ENCODE measurements at places on chromosomes 5 and 9. TPM values are rescaled to one million over a fixed set of nuclear protein-coding genes. Genes with fewer than 3 reads are reported as not detected.

The LURAP1L gene
- not detected for total RNA-seq

The IL13 gene
- 231 TPM for total RNA-seq

The AFAP1L1 gene
- not detected for total RNA-seq

The LMX1B gene
- not detected for total RNA-seq

The FOXD4 gene
- total RNA-seq: not detected

The KCTD16 gene
- total RNA-seq: not detected

GRCh38 chr9:106298997-106299396 lies 564.0 kb upstream of the ZNF462 start:
- DNase-seq: no peak

- peak; percentile 71 for DNase-seq
Measured at GRCh38 chr9:68780720-68781119, 75.7 kb downstream of the PIP5K1B start.

DNA sequence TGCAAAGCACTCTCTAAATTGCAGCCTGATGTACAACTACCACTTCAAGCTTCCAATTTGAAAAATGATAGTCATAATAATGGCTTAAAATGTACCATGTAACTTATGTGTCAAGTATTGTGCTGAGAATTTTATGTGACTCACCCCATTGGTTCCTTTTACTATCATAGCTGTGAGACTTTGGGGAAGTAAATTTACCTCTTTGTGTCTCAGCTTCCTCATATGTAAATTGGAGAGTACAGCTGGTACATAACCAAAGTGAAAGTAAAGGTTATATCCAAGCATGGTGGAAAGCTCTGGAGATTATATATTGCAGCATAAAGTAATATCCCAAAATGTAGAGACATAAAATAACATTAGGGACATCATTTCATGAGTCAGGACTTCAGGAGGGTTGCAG lies 2200.4 kb upstream of the C9orf72 start:
- no peak for DNase-seq

DNA sequence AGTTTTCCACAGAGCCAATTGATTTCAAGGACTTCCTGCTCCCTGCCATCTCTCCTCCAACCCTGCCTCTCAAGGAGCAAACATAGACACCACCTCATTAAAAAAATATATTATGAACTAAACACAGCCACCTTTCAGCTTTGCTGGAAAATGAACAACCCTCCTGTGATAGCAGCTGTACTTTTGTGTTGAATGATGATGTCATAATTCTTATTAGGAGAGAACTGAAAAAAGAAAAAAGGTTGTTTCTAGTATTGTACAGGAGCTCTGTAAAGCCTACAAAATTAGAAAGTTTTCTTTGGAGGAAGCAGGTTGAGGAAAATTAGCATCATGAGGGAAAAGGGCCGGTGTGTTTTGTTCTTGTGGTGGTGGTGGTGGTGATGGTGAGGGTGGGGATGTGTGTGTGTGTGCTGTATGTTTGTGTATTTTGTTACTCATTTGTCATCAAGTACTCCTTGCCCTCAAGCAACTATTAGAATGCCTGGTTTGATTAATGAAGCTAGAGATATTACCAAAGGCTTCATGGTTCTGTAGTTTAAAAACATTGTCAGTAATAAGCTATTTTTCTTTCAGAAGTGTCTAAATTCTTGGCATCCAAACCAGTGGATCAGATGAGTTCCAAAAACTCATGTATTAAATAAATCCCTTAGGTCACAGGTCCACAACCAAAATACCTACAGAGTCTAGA lies 405.9 kb downstream of the TLE4 start:
- DNase-seq: no peak

DNA sequence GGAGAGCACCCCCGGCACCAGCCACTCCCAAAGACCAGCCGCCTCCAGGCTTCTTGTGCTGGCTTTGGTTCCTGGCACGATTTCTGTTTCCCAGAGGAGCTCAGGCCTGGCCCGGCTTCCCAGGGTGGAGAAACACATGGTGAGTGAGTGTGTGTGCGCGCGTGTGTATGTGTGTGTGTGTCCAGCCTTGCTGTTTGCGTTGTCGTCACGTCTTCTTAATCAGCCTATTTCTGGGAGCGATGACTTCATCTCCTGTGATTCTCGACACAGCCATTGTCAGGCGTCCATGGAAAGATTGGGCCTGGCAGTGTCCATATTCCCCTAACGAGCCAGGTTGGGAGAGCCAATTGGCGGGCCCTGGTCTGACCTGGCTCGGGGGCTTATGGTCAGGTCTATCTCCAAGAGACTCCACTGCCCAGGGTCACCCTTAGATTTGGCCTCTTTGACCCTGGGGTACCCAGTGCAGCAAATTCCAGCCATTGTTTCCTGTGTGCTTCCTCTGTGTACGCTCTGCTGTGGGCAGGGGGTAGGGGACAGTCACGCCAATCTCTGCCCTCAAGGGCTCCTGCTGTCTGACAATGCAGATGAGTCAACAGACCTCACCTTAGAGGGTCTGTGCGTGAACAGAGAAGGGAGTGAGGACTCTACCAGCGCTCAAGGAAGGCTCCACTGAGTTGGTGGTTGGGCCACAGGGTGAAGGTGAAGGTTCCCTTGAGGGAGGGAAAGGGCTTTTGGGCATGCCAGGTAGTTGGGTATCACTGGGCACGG lies 73.8 kb downstream of the DAB2IP start:
- no peak for DNase-seq

DNA sequence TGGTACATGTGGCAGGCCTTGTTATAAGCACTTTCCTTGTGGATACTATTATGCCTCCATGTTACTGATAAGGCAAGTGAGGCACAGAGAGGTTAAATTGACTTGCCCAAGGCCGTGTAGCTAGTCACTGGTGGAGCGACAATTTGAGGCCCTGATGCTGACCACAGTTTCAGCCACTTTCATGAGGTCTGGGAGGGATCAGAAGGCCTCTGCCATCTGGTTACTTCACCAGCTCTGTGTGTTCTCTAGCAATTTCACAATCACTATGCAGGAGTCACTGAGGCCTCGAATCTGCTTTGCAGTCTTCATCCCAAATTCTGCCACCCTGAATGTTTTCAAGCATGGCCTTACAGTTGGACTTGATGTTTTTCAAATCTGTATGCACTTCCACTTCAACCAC lies 9.1 kb downstream of the LRRC70 start:
- DNase-seq: no peak

DNA sequence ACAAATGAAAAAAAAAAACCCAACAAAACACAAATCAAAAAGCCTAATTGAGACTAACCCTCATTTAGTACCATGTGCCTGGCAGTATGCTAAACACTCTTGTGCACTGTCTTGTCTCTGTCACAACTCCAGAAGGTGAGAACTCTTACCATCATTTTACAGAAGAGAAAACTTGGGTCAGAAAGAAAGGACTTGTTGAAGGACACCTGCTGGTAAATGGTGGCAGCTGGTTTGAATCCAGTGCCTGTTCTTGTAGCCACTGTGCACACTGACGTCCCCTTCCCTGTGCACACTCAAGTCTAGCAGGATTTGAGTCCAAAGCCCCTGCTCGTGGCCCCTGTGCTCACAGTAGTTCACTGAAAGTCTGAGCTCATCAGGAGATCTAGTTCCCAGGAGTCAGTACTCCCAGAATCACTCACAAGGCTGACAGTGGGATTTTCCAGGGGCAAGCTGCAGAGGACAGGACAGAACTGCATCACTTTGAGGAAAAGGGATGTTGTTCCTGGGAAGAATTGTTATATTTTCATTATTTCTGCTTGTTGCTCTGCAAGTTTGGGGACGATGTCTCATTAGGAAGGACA lies 43.0 kb upstream of the HSD17B4 start:
- peak; percentile 68 for DNase-seq

- DNase-seq: no peak
Measured at GRCh38 chr5:38369692-38370091, 111.3 kb downstream of the EGFLAM start.

DNA sequence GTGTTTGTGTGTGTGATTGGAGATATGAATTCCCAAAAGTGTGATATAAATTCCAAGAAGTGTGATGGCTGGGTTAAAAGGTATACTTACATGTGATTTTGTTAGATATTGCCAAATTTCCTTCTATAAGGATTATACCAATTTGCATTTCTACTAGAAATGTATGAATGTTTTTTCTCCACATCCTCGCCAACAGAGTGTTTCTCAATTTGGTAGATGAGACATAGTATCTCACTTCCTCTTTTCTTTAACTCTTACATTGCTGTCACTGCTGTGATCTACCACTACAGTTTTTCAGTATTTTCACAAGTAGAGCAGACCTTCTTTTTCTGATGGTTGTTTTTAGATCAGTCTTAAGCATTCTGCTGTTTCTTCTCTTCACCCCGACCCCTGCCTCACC lies 111.3 kb downstream of the FER start:
- no peak for DNase-seq

DNA sequence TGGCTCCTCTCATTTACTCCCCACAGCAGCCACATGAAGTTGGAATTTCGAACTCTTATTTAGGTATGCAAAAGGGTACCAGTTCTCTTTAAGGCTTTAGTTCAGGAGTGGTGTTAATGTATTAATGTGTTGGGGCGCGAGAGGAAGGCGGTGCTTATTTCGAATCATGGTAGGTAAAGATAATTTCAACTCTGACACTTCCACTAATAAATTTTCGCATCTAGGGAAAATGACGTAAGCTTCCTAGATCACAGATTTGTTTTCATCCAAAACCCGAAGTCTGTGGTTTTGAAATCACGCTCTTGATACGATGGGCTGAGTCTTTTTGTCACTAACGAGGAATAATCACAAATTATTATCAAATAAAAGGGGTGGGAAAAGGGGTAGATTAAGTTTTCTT lies 681 bp downstream of the PPWD1 start:
- no peak for DNase-seq

DNA sequence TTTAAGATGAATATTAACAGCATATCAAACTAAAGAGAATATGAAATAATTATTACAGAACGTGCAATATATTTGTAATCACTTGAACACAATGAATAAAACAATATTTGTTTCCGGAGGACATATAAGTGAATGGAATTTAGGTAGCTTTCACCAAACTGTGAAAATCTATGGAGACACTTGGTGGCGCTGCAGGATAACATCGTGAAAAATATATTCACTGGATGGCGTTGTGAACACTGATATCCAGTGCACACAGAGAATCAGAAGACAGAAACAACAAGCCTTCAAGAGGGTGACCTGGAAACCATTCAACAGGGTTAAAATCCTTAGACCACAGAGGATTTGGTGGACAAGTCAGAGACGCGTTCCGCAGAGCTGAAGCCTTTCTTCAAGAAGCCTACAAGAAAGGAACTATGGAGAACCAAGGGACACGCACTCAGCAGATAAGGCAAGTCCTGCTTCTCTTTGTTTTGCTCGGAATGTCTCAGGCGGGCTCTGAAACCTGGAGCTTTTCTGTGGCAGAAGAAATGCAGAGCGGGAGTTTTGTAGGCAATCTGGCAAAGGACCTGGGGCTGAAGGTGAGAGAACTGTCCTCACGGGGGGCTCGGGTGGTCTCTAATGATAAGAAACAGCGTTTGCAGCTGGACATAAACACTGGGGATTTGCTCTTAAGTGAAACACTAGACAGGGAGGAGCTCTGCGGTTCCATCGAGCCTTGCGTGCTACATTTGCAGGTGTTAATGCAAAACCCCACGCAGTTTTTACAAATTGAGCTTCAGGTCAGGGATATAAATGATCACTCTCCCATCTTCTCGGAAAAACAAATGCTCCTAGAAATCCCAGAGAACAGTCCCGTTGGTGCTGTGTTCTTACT lies at the start of gene PCDHB11:
Gene PCDHB11, plus strand, starts transcription at position 269 of the 877 bp plus-strand sequence. Its CDS starts 148 bp downstream, at position 417.
- no peak for DNase-seq

- DNase-seq: no peak
Measured at GRCh38 chr5:60829490-60830266, 14.4 kb downstream of the ELOVL7 start.

- no peak for DNase-seq
Measured at GRCh38 chr5:80990971-80991370, 30.8 kb downstream of the RASGRF2 start.
